ENCODE measurements at places on chromosomes 2 and 18.

DNA sequence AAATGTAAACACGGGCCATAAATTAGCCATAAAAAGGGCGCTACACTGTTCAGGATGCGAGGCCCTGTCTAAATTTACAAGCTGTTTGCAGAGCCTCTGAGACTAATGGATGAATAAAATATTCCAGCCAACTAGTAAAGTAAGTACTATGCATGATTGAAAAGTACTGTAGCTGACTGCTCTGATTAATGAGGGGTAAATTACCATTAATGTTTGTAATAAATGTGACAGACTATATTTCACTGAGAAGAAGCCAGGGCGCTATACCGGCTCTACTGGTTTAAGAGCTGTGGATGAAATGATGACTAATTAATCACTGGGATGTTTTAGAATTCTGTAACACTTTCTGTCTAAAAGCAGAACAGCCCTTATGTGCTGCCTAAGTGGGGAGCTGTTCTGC lies 54.3 kb upstream of the RGPD4 start:
- DNase-seq: no peak

DNA sequence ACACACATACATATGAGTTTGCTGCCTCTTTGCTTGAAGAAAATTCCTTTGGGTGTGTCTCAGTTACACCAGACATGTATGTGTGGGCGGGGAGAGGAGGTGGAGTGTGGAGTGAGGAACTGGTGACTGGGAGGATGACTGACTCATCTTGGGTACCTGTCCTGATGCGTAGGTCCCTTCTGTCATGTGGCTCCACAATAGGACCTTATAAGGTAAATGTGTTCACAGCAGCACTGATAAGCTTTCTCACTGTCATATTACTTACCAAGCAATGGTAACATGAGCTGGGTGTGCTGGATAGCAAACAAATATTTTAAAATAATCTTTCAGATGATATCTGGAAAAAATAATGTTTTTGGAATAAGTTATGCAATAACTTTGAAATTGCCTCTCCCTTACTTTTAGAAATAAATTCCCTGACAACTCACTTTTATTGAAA lies 45.1 kb downstream of the SLC9A2 start:
- no peak for DNase-seq

DNA sequence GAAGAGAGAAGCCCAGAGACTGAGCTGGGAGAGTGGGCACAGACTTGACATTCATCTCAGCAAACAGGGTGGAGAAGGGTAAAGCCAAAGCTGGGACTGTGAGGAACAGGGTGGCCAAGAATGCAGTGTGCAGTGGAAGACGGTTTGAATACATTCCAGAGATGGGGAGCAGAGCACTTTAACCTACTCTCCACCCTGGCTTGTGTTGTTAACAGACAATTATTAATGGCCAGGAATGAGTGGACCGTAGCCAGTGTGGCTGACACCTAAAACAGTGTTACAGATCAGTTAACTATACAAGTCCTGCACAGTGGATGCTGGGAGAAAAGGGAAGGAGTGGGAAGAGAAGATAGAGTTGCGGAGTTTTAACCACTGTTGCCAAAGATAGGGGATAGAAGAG lies 7.4 kb upstream of the NAB1 start:
- DNase-seq: no peak

- DNase-seq: no peak
Observed at GRCh38 chr2:233839447-233839820, 14.9 kb downstream of the HJURP start.

- no peak for DNase-seq
Observed at GRCh38 chr2:11208083-11208482, 52.8 kb downstream of the SLC66A3 start.

DNA sequence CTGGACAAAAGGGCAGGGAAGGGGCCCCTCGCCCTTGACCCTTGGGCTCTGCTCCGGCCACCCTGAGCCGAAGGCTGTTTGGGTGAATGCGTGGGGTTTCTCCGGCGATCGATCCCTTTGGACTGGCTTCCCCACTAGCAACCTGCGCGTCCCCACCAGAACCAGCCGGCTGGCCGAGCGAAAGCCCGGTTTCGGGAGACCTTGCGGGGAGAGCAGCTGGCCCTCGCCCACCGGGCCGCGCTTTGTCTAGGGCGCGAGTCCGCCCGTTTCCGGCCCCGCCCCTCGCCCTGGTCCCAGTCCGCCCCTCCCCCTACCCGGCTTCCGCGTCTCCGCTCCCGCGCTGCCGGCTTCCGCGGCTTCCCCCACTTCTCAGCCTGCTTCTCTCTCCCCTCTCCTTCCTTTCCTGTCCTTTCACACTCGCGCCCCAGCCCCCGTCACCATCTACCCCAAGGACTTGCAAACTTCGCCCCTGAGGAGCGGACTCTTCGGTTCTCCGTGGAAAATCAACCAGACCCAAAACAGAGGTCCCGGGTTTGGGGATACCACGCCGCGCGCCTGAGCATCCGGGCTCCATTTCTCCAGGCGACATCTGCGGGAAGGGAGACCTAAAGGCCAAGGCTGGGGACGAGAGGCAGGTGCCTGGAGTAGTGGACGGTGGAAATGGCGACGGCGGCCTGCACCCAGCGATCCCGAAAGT lies 48.0 kb upstream of the ATP6V1B1 start:
- DNase-seq: peak; percentile 71

DNA sequence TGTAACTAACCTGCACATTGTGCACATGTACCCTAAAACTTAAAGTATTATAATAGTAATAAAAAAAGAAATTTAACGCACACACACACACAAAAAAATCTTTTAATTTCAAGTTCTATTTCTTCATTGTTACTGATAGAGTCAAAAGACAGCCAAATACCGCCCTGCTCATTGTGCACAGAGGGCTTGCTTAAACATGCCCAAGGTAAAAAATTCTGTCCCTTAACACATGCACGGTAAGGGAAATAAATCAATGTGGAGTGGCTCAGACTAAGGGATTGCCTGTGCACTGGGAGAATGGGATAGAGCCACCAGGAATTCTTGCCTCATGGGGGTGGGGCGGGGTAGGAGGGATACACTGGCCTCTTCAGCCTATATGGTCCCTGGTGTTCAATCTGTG lies 468.0 kb downstream of the NUP35 start:
- no peak for DNase-seq

GRCh38 chr18:22489704-22490103 lies 72.0 kb upstream of the CTAGE1 start:
- DNase-seq: no peak

GRCh38 chr18:64276311-64277090 lies 127.6 kb upstream of the LINC00305 start:
- DNase-seq: no peak

DNA sequence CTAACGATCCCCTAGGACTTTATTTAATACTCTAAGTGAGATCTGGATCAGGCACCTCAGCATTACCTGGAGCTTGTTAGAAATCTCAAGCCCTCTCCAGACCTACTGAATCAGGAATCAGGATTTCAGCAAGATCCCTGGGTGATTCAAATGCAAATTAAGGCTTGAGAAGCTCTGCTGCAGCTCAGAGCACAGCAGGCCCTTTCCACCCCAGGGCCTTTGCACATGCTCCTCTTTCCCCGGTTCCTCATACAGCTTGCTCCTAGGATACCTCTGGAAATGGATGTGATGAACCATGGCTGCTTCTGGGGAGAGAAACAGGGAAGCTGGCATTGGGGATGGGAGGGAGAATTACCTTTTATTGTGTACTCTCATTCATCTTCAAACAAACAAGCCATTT lies 40.3 kb upstream of the MGAT4A start:
- DNase-seq: no peak

DNA sequence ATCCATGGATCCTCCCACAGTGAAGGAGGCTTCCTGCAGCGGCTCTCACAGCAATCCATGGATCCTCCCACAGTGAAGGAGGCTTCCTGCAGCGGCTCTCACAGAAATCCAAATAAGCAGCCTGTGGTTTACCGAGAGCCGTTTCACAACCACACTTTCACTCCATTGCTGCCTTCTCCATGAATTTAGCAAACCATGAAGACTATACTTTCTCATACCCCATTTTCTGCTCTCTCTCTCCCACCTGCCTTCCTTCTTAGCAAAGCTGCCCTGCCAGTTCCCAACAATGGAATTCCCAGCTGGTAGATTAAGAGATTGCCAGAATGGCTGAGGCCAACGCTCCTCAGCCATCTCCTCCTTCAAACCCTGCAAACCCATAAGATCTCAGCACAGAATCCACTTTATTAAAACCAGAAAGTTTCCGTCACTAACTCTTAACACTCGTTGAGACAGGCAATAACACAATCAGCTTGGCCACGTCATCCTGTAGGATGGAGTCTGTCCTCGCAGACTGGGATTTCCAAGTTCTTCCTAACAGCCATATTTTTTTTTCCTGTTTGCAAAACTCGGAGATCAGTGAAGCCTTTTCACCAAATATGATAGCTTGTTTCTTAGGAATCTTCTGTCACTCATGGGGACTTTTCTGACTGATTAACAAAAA lies 162.2 kb downstream of the PXDN start:
- DNase-seq: no peak

- DNase-seq: no peak
Observed at GRCh38 chr2:164495491-164496223, 125.6 kb downstream of the GRB14 start.

GRCh38 chr2:19116918-19117317 lies 241.5 kb downstream of the OSR1 start:
- no peak for DNase-seq

DNA sequence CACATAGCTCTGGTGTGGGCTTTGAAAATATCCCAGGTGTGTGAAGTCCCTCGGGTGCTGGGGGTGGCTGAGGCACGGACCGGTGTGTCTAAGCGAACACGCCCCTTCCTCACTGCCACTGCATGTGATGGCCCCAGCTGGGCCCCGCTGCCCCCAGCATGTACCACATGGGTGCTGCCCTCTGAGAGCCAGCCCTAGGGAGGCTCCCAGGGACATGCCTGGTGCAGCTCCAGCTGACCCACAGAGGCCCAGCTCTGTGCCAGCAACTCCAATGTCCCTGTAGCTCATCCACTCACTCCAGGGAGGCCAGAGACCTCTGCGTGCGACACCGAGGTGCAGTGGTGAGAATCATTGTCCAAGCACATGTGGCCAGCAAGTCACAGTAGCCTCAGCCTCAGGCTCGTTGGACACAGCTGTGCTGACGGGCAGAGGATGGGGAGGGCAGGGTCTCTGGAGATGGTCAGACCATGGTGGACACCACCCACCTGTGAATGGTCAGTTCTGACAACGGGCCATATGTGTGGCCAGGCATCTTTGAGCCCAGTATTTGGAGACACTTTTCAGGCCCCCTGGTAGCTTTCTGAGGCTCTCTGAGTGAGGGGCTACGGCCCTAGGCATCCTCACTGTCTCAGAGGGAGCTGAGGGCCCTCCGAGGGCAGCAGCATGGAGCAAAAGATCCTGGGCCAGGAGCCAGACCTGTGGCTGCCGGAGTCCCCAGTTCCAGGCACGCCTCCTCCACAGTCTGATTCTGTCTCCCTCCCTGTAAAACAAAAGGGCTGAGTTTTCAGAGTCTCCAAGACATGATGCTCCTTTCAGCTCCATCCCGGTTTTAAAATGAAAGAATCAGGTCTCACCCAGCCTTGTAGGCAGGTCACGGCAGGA lies 220.7 kb downstream of the NDUFA10 start:
- DNase-seq: no peak

DNA sequence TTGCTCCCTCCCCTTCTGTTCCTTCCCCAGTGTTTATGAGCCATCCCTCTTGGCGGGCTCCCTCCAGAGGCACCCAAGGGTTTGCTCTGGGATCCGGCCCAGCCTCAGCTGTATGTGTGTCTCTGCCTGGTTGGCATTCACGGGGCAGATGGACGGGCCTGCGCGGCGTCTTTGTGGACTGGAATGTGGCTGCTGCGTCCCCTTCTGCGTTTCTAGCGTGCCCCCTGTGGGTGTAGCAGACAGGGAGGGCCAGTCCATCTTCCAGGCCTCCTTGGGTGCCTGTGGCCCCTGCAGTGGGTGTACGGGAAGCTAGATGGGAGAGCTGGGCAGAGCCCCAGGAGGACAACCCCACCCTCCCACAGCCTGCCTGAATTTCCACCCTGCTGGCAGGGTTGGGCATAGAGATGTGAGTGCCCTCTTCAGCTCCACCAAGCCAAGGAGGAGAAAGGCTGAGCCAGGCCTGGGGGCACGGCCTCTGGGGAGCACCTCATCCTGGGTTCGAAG lies 15.7 kb downstream of the GPC1 start:
- DNase-seq: no peak
